Type B pancreatic cell (in vitro differentiated cells): ENCODE measurements at places on chromosomes 3 and 15. TPM values are rescaled to one million over a fixed set of nuclear protein-coding genes. Genes with fewer than 3 reads are reported as not detected.
A peak's percentile ranks its signal among the peaks of the same experiment; 100 is the strongest.

DNA sequence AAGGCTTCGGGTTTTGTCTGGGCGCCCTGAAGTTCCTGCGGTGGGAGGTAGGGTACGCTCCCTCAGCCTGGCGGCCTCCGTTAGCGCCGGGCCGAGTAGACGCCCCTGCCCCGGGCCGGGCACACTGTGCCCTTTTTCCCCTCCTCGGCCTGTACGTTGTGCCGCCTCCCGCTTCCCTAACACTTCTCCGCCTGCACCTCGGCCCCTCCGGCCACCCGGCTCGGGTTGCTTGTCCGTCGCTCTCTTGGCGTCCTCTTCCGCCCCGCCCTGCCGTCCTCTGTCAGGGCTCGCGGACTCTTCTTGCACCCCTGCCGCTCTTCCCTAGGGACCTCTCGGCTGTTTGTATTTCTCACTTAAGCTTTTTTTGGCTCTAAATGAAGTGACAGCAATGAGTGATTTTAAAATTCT is 384 bp downstream of the KNL1 start:
- peaks cover 6% of the 10 kb centered on the region for H3K27me3 ChIP-seq
- no peaks in the 10 kb centered on the region for H3K36me3 ChIP-seq
- DNase-seq: no peak

The DPP8 gene
- total RNA-seq: 25.0 and 27.4 TPM in 2 replicates

DNA sequence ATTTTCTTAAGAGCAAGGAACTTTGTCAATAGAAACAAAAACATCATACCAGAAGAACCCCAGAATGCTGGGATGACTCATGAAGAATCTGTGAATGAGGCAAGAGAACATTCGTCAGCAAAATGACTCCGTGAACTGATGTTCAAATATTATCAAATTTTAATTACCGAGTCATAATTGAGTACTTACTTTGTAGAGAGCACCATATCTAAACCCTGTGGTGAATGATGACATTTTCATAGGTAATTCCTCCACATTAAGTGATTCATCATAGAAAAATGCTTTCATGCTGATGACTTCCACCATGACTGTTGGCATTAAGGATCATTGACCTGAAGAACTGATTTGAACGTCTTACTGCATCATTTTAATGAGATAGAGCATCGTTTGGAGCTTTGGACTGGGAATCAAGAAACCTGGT is 56.3 kb downstream of the PPARG start:
- H3K27me3 ChIP-seq: peaks cover 19% of the 10 kb centered on the region
- no peak for DNase-seq
- no peak overlapping the region for H3K4me3 ChIP-seq
- no peaks in the 10 kb centered on the region for H3K36me3 ChIP-seq
- no peaks in the 10 kb centered on the region for H3K4me1 ChIP-seq

DNA sequence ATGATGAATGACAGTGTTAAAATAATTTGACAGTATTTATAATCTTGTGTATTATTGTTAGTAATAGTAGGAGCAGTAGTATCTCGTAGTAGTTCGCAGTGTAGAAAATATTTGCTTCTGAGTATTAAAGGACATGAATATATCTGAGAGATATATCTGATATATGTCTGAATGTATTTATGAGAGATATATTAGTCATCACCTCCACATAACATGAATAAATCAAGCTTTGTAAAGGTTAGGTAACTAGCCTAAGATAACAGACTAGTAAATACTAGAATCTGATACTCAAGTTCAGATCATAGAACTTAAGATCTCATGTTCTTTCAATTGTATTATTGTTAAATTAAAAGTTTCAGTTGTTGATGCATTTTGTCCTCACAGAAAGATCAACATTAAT is 130.5 kb downstream of the UBE2E2 start:
- H3K27me3 ChIP-seq: no peaks in the 10 kb centered on the region
- H3K27ac ChIP-seq: no peak overlapping the region
- no peaks in the 10 kb centered on the region for H3K36me3 ChIP-seq
- no peak for DNase-seq
- H3K4me1 ChIP-seq: peaks cover 5% of the 10 kb centered on the region

The CHRFAM7A gene
- total RNA-seq: 0.55 and 3.8 TPM in 2 replicates

The RTP1 gene
- total RNA-seq: not detected in 2 replicates

The ROBO2 gene
- total RNA-seq: 8.4 and 22.7 TPM in 2 replicates

The PPP1R14D gene
- 0.70 and 1.0 TPM in 2 replicates for total RNA-seq

The LRRK1 gene
- 2.0 and 4.1 TPM in 2 replicates for total RNA-seq

- H3K36me3 ChIP-seq: no peaks in the 10 kb centered on the region
- H3K27ac ChIP-seq: no peak overlapping the region
- H3K4me3 ChIP-seq: no peak overlapping the region
- no peaks in the 10 kb centered on the region for H3K27me3 ChIP-seq
- no peaks in the 10 kb centered on the region for H3K4me1 ChIP-seq
- DNase-seq: no peak
These were observed 74.4 kb downstream of the CD200 start for GRCh38 chr3:112407214-112407887.

The KNG1 gene
- total RNA-seq: not detected in 2 replicates

DNA sequence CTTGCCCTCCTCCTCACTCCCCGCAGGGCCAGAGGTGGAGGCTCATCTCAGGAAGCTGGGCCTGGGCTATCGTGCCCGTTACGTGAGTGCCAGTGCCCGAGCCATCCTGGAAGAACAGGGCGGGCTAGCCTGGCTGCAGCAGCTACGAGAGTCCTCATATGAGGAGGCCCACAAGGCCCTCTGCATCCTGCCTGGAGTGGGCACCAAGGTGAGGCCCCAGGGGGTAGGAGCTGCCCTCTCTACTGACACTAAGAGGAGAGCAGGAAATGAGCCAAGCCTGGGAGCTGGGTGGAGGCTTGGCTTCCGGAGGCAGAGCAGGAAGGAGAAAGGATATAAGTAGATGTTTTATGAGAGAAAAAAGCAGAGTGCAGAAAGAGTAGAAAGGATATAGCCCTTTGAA is 4.9 kb downstream of the OGG1 start:
- peaks cover 21% of the 10 kb centered on the region for H3K4me1 ChIP-seq
- peak overlapping the region; percentile 34 for H3K27ac ChIP-seq
- H3K36me3 ChIP-seq: peaks cover 17% of the 10 kb centered on the region
- no peak overlapping the region for H3K4me3 ChIP-seq
- DNase-seq: no peak
- H3K27me3 ChIP-seq: no peaks in the 10 kb centered on the region
